ENCODE measurements at places on chromosomes 7 and 10. TPM values are rescaled to one million over a fixed set of nuclear protein-coding genes. Genes with fewer than 3 reads are reported as not detected.

Gene ZNF853
- 13.3 TPM for total RNA-seq

- DNase-seq = no peak
Observed at GRCh38 chr7:80618096-80618495, 20.3 kb upstream of the CD36 start.

GRCh38 chr10:128576943-128577670 is 450.9 kb upstream of the MKI67 start:
- no peak for DNase-seq

DNA sequence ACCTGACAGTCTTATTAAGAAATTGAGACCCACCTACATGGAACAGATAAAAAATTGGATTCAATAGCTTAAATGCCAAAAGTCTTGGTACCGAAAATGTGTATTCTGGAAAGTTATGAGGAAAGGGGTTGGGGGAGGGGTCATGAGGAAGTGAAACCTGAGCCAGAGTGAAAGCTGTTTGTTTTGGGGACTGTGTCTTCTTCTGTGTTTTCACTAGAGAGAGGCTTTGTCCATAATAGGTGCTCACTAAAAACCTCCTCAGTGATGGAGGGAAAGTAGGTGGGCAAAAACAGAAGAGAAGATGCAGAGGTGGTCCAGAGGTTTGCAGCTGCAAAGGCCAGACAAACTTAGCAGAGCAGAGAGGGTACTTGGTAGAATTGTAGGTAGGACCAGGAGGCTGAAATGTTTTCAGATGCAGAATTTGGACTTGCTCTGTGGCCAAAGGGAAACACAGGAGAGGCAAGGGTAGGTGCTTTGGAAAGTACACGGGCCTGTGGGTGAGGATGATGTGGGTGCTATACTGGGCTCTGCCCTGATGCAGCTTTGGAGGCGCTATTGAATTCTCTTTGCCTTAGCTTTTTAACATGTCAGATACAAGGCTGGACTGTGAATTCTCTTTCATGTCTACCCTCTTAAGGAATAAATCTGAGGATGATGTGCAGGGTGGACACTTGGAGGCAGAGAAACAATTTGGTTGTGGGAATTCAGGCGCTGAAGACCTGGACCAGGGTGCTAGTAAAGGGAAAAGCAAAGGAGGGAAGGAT is 254.6 kb downstream of the PTEN start:
- DNase-seq = no peak

DNA sequence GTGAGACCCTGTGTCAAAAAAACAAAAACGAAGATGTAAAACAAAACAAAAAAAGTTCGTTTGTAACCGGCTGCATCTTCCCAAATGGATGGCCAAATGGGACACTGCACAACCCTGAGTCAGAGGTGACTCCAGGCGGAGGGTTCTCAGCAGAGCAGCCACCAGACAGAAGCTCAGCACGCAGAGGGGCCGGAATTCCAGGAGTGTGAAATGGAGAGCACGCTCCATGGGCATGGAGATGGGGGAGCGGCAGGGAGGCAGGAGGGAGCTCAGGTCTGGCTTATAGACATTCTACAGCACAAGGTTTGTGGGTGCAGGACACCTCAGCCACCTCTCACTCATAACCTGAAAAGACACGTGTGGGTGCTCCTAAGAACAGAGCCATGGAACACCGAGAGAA is 227.0 kb downstream of the MAD1L1 start:
- DNase-seq = no peak

Gene NEUROD6
- total RNA-seq = not detected
